Pons (tissue), 1 donor: ENCODE measurements at places on chromosomes 4 and X.

GRCh38 chr4:2333356-2333841 lies 71.5 kb upstream of the MXD4 start:
- no peak for DNase-seq

- peak; percentile 59 for DNase-seq
Measured at GRCh38 chr4:39304651-39305050, 61.5 kb downstream of the RFC1 start.

DNA sequence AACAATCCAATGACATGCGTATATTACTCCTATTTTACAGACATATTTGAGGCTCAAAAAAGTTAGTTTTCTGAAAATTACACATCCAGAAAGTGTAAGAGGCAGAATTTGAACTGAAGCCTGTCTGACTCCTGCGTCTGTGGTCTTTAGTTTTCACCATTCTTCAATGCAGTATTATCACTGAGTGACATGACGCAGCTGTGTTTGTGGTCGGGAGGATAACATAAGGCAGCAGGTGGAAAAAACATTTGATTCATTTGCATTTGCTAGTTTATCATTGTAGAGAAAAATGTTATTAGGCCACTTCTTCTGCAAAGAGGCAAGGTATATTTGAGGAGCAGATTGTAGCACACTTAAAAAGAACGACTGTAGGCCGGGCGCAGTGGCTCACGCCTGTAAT lies 186.7 kb downstream of the TENM3 start:
- DNase-seq = no peak

DNA sequence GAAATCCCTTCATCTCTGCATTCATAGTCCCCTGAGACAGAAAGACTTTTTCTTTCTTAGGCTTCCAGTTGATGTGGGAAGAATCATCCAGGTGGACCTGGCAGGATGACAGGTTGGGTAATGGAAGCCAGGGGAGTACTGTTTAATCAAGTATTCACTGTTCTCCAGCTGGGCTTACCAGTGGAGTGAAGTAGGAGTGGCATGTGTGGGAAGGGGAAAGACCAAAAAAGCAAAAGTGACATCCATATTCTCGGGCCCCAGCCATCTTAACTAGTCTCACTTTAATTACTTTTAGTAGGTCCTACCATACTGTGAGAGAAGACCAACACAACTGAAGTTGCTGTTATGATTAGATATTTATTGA lies 18.5 kb downstream of the VSIG4 start:
- DNase-seq = no peak

DNA sequence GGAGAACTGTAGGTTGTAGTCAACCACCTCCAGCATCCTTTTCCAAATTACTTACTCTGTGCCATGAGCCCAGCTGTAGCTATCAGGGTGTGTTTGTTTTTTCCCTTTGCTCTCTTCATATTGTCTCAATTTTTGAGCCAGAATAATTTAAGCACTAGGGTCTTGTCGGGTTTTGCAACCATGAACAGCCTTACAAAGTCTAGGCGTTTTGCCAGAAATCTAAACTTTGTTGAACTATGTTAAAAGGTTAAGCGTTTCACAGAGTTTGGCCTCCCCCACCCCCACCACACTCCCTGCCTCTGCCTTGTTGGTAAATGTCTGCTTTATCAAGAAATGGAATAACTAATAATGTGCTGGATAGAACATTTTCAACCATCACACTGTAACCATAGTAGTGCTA lies 190.6 kb upstream of the TTC29 start:
- no peak for DNase-seq

GRCh38 chr4:139761461-139761860 lies 95.8 kb downstream of the MGST2 start:
- no peak for DNase-seq

- DNase-seq = no peak
Measured at GRCh38 chrX:106300656-106301055, 132.6 kb downstream of the PWWP3B start.

DNA sequence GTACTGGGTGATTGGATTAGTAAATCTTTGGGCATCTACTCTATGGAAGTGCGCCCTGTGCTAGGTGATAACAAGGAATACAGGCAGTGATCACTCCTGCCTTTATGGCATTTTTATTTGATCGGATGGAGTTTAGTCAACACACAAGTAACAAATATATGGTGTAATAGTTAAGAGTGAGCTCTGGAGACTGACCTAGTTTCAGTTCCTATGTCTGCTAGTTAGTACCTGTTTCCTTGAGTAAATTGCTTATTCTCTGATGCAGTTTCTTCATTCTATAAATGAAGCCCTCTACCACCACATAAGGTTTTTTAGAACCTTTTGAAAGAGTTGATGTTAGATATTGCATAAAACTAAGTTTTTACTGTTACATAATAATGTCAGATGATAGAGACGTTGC lies 134.6 kb downstream of the KDM6A start:
- DNase-seq = no peak

- DNase-seq = no peak
Measured at GRCh38 chrX:154068560-154068959, 29.0 kb downstream of the MECP2 start.

GRCh38 chr4:65658117-65658516 lies 12.2 kb downstream of the EPHA5 start:
- no peak for DNase-seq

- DNase-seq = no peak
Measured at GRCh38 chr4:41213625-41214135, 662 bp downstream of the APBB2 start.

- DNase-seq = peak; percentile 59
Measured at GRCh38 chrX:9341291-9342201, 123.3 kb upstream of the TBL1X start.

- no peak for DNase-seq
Measured at GRCh38 chr4:8844976-8845690, 26.5 kb downstream of the HMX1 start.

DNA sequence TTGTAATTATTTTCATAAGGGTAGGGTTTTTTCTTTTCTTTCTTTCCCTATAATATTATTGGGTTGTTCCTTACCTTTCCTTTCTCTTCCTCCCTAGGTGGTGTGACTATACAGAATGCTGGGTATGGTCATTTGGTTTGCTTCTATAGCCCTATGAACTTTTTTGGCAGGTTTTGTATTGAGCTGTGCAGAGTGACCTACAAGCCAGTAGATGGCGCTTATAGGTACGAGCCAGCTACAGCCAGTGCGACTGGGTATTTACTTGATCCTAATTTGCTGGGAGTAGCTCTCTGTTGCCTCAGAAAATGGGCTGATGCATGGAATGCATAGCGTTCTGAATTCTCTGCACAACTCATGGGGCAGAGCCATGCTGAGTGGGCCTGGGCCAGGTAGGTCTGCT lies 423.3 kb downstream of the MAGEE1 start:
- DNase-seq = no peak

- DNase-seq = peak; percentile 98
Measured at GRCh38 chr4:153204247-153204671, at the start of gene TRIM2. Gene TRIM2, plus strand, starts transcription at chr4:153204443. Its CDS starts 88 bp downstream, at chr4:153204531.

DNA sequence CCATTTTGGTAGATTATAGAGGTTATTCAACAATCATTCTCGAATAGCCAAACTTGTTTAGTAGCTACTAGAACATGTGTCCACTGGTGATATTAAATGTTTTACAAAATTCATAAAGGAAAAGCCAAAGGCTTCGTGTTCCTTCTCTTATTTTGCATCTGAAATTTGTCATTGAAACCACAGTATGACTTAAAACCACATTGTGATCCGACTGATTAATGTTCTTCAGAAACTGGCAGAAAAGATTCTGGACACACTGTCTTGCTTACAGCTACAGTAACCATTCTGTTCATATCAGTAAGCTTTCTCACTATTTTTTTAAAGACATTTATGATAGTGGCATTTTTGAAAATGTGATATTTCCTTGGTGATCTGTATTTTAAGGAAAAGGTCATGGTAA lies 2.6 kb upstream of the SMARCA1 start:
- no peak for DNase-seq

- no peak for DNase-seq
Measured at GRCh38 chr4:37430718-37431416, 186.3 kb downstream of the NWD2 start.

GRCh38 chr4:72031868-72032608 lies at the start of gene NPFFR2:
Gene NPFFR2, plus strand, starts transcription at chr4:72032000. Its CDS starts 96,592 bp downstream, at chr4:72128592.
- DNase-seq = no peak
